ENCODE measurements at places on chromosomes 6 and 20.

DNA sequence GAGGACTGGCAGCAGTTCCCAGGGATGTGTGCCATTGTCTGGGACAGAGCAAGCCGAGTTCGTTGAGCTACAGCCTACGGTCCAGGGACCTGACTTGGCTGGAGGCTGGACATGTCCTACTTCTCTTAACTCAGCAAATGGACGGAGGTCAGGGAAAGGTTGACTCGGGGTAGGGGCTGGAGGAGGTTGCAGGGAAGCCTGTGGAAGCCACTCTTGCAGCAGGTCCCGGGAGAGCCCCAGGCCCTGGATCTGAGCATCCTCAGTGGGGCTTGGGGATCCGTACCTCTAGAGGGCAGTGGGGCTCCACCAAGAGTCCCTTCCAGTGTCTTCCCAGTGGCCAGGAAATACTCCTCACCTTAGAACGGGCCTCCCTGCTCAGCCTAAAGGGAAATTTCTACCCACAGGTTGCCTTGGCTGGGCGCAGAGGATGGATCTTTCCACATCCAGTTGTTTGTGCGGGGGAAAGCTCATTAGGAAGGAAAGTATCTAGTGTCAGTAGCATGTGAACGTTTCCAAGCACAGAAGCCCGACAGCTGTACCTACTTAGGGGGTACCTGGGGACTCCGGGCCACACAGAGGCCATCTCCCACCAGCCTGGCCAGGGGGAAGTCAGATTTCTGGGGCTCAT is 170.2 kb downstream of the NFATC2 start:
- DNase-seq, result peak; percentile 55

GRCh38 chr20:17505636-17506517 is 25.3 kb downstream of the BFSP1 start:
- DNase-seq, result no peak

GRCh38 chr20:45115829-45116228 is 855 bp upstream of the WFDC5 start:
- no peak for DNase-seq

DNA sequence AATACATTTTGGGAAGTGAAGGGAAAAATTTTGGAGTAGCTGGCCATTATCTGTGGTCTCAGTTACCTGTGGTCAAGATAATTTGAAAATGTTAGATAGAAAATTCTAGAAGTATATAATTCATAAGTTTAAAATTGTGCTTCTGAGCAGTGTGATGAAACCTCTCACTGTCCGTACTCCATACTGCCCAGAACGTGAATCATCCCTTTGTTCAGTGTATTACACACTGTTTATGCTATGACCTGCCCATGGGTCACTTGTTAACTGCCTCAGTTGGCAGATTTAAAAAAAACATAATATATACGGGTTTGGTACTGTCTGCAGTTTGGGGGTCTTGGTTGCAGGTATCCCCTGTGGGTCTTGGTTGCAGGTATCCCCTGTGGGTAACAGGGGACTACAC is 4.1 kb upstream of the CALHM5 start:
- no peak for DNase-seq

DNA sequence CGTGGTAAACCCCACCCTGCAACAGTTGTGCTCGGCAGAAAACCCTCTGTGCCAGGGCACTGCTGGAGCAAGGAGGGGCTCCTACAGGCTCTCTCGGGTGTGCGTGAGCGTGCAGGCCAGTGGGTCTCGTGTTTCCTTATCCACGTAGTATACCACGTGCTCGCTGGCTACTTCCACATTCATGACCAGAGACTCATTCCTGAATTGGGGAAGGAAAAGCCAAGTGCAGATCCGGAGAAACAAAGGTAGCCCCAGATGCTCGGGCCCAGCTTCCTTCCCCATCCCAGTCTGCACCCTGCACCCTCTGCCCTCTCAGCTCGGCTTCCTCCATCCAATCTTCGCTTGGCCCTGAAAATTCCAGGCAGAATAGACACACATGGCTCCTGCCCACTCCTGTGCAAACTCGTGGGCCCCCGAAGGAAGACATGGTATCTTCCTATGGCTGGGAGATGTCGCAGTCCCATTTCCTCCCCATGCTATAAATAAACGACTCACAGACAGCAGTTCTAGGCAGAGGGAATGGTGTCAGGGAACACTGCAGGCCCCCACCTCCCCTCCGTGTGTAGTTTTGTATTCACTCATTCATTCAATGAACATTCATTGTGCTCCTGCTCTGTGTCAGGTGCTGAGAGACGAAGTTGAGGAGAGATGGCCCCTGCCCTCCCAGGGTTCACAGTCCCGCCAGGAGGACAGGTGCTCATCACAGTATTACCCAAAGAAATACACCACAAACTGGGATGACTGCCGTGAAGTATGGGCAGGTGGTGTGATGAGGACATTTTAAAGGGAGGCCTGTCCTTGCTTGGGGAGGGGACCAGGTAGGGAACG is 29.6 kb downstream of the NPEPL1 start:
- DNase-seq, result no peak

- DNase-seq, result no peak
Measured at GRCh38 chr6:47248446-47248845, 61.3 kb downstream of the TNFRSF21 start.

DNA sequence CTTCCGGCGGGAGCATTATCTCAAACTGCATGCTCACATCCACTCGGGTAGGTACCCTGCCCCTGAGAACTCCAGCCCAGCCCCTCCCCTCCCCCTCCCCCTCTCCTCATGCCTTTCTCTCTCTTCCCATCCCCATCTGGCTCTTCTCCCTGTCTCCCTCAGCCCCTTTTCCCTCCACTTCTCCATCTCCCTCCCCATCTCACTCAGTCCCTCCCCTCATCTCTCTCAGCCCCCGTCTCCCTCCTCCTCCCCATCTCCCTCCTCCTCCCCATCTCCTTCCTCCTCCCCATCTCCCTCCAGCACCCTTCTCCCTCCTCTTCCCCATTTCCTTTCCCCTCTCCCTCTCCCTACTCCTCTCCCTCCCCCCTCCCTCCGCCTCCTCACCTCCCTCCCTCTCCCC is 27.3 kb upstream of the CHMP4B start:
- no peak for DNase-seq

DNA sequence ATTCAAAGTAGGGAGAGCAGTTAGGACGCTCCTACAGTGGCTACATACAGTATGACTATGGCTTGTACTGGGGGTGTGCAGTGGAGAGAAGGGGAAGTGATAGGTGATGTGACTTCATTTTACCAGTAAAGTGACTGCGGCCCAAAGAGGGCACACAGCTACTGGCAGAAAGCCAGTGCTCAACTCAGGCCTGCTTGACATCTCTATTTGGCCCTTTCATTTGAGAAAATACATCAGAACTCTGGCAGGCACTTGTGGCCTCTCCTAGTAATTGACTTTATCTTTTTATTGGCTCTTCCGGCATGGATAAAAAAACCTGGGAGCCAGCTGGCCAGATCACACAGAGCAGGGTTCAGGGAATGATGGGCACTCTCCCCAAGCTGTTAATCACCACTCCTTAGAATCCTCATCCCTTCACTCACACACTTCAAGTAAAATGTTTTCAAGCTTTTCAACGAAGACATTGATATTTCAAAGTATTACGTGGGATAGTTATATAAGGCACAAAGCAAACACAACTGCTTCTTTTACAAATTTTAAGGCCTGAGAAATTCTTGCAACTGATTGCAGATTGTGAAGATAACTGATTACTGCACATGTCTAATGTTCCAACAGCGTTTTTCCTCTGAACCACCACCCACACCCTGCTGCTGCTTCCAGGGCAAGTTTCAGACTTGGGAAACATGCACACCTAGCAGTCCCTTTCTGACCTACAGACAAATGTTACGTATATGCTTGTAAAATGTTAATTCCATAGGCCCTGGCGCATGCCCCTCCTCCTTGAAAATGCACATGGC is 73.5 kb downstream of the TNFRSF21 start:
- peak; percentile 90 for DNase-seq
